ENCODE measurements at places on chromosomes 3 and 15. TPM values are rescaled to one million over a fixed set of nuclear protein-coding genes. Genes with fewer than 3 reads are reported as not detected.

Gene PEX5L
- total RNA-seq, result 33.9 TPM

Gene CPN2
- total RNA-seq, result not detected

Gene SLC22A14
- total RNA-seq, result not detected

Gene HYAL1
- total RNA-seq, result 26.5 TPM

Gene MESP1
- 3.5 TPM for total RNA-seq

Gene PARP9
- 16.1 TPM for total RNA-seq

Gene IQCF5
- total RNA-seq, result not detected

GRCh38 chr15:60351066-60351465, 46.7 kb downstream of the ANXA2 start:
- no peak for DNase-seq

DNA sequence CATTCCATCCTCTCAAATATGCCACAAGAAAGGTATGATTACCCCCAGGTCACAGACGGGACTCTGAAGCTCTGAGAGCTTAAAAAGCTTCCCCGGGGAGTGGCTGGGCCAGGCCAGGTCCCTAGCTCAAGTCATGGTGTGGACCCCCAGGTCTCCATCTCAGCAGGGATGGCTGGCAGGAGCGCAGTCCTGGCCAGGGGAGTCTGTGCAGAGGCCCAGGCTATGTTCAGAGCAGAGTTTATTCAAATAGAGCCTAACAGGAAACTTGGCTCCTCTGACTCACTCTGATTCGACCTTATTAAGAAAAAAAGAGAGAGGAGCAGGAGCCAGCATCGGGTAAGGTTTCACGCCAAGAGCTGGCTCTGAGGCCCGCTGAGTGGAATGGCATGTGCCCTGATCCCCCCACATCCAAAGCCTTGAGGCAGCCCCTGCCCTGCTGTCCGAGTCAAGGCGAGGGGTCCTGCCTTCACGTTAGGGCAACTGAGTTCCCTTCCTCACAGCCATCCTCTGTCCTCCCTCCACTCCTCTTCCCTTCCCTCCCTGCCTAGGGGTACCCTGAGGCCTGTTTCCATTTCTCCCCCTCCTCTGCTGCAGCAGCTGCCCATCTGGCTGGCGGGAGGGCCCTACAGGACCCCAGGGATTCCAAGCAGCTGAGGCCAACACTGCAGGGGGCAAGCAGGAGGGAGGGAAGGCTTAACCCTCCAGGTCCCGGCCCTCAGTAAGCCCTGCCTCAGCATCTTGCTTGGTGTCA, 1.9 kb upstream of the LOXL1 start:
- DNase-seq, result no peak

DNA sequence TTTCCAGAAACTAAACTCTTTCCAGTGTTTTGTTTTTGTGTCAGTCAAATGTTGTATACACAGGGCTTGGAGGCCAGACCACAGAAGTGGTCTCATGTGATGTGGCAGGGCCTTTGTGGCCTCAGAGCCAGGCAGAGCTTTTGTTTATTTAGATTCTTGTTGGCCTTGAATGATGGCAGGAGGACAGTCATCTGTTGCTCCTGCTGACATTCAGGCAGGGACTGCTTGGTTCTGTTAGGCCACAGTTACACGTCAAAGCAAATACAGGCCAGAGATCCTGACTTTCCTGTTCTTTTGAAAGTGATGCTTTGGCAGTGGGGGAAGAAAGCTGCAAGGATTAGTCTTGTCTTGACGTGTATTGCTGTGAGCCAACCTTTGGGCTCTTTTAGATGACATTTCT, 325.1 kb downstream of the CACNA2D3 start:
- DNase-seq, result no peak

DNA sequence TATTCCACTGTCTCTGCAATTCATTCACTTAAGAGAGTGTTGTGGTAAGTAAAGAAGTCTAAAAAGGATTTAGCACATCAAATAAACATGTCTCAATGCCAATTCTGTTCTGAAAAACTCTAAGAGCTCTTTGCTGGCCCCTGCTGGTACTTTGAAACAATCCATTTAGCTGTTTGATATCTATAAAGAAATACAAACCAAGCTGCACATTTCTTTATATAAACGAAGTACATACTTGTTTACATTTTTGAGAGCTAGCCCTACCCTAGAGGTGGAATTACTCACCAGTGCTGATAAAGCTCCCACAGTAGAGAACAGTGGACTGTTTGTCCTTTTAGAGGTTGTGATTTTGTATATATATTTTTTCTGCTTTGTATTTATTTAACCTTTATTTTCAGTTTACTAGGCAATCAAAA, 75.5 kb downstream of the NEDD4 start:
- DNase-seq, result no peak

- DNase-seq, result no peak
Observed at GRCh38 chr3:23106666-23107065, 96.5 kb upstream of the UBE2E2 start.

GRCh38 chr3:160141485-160142185, 83.6 kb upstream of the C3orf80 start:
- DNase-seq, result no peak

DNA sequence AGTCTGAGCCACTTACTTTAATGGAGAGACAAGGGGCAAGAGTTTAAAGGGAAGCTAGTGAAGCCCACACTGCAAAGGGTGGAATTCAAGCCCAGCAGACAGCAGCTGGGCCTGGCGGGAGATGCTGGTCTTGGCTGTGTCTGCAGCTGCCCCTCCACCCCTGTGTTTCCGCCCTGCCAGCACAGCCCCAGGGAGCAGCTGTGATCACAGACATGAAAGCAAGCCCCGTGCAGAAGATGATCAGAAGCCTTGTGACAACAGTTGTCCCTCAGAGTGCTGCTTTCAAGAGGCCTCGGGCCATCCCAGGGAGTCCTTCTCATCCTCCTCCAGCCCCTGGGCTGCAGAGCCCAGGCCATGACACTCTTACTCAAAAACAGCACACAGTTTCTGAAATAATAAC, 24.1 kb upstream of the SLC6A1 start:
- DNase-seq, result no peak

DNA sequence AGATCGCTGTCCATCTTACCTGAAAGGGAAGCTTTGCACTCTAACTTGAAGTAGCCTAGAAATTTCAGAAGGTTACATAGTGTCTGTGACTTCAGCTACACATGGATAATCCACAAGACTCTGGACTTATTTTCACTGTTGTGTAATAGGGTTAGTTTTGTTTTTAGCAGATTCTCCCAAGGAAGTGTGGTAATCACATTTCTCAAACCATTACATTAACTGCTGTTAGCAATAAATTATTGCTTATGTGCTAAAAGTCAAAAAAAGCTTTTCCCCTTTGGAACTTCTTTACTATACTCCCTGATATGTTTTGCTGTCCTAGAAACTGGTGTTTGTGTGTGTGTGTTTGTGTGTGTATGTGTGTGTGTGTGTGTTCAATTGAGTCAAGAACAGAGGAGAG, 351.8 kb upstream of the TPRG1 start:
- no peak for DNase-seq

GRCh38 chr3:190718097-190718496, 144.4 kb downstream of the GMNC start:
- no peak for DNase-seq

GRCh38 chr3:78918361-78919020, 849.3 kb downstream of the ROBO1 start:
- DNase-seq, result no peak

DNA sequence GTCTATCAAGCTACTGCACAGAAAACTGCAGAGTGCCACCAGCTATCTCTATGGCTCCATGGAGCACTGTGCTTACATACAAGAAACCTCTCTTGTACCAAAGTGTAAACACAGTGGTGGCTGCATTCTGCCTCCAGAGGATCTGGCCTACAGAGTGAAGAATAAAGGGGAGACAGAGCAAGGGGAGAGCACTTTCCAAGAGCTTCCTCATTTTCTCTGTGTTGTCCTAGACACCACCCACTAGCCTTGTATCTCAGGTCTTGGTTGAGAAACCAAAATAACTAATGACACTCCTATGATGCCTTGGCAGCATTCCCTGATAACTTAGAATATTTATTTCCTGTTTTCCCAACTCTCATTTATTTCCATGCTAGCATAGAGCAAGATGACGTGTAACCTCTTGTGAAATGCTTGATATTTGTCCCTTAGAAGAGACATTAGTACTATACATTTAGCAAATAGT, 56.9 kb upstream of the PHLDB2 start:
- no peak for DNase-seq

- DNase-seq, result no peak
Observed at GRCh38 chr3:168995129-168995528, 668.4 kb downstream of the MECOM start.

DNA sequence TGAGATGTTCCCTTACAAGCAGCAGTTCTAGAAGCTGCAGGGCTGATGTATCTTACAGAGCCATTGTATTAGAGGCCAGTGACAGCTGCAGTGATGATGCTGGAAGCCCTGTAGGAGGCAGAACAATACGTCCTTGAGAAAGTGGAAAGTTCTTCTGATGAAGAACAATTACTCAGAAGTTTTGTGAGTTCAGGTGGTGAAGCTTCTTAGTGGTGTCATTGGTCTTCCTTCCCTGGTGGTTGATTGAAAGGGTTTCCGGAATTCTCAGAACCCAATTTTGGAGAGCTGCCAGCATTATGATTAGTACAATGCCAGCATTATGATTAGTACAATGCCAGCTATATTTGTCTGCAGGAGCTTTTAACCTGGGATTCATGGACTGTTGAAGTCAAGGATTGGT, 356.4 kb downstream of the MFSD1 start:
- no peak for DNase-seq

DNA sequence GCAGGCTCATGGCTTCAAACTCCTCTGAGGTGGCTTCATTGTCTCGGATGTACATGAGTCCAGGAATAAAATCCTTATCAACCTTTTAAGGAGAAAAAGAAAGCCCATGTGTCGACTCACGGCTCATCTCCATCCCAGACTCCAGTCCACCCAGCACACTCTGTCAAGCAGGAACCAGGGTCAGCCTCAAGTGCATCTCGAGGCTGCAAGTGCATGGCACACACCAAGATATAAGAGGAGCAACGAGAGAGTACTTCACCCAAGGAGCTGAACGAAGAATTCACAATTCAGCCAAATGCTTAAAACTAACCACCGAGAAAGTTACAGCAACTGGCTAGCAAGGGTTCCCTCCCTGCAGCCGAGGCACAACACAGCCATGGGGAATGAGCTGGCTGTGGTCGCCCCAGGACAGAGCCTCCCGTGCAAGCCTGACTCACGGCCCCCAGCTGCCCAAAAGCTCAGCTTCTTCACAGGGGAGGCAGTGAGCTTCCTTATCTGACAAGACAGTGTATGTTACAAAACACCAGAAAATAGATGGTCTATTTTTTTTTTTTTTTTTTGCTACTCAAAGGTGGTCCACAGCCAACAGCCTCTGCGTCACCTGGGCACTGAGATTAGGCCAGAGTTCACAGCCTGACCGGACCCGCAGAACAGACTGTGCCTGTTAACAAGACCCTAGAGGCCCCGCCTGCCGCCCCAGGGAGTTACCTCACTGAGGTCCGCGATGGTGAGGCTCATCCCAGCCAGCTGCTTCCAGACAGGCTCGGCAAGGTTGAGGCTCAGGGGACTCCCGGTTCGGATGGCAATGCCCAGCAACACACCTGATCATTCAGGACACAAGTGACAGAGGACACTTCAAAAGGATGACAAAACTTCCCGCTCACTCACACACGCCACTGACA, 15.9 kb upstream of the OCA2 start:
- DNase-seq, result no peak

DNA sequence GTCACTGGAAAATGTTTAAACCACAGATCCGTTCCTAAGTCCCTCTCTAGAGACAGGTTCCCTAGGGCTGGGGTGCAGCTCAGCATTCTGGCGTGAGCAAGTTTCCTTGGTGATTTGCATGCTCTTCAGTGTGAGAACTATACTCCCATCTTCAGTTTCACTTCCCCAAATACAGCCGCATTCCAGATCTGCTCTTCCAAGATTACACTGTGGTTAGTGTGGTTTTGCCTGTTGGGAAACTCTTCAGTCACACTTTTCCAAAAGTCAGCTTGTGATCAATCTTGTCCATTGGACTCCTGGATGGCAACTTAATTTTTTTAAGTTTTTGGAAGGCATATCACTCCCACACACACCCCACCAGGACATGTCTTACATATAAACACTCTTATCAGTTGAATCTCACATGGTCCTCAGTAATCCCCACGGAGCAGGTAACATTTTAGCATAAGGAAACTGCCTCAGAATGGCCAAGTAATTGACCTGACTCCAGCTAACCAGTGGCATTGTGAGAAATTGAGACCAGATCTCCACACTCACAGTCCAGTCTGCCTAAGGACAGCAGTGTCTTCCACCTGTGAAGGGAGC, 33.5 kb upstream of the PTPN23 start:
- DNase-seq, result peak; percentile 9

GRCh38 chr15:63909819-63910437, 76.2 kb upstream of the HERC1 start:
- no peak for DNase-seq

DNA sequence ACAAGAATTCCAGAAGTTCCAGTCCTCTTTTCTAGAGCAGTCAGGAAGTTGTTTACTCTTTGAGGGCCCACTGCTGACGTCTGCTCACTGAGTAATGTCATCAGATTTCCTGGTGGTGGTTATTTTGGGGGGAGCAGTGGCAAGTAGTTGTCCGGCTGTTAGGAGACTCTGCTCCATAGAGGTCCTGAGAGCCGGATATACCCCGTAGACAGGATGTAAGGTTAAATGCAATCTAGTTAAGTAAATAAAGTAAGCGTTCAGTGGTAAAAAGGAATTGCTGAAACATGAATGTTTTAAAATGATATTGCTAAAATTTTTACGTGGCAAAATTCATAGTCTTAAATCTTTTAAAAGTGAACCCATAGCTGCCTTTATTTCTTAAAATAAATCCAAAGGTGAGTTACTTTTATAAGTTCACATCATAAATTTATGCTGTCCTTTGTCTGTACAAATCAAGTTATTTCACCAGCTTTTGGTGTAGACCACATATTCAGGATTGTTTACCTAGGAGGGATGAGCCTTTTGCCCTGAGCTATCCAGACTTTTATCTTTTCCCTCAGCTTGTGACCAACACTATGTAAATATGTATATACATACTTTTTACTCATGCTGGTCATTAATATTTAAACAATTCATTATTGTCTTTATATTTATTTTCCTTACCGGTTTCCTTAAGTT, 65.8 kb downstream of the PDE8A start:
- DNase-seq, result no peak

- peak; percentile 41 for DNase-seq
Observed at GRCh38 chr15:92665100-92665555, 9.6 kb upstream of the FAM174B start.

DNA sequence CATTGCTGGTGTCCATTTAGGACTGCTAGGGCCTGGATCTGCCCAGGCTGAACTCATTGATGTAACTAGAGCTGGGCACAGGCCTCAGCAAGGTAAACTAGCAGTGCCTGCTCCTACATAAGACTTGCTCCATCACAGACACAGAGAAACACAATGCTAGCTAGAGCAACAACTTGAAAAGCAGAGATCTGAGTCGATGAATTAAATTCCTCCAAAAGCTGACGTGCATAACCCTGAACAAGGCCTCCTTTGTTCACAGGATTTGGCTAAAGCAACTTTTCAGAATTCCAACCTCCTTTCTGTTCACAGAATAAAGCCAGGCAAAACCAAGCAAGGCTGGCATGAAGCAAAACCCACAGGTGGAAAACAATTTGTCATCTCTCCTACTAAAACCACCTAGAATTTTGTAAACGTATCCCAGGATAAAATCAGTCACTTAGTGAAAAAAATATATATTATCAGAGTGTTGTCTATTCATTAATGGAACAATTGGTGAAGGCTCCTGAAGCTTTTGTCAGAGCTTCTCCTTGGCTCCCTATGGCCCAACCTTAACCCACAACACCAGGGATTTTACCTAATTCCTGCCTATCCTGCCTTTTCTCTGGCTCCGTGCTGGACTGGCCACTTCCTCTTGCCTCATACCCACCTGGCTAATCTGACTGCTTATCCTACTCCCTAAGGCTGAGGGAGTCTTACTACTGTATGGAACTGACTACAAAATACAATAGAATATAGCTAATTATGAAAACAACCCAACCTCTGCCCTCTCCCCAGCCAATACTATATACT, 39.9 kb downstream of the PLCH1 start:
- no peak for DNase-seq

Data from tibial nerve (tissue), 4 donors.